EH (cell line): ENCODE measurements at places on chromosomes 6 and 20.
A peak's percentile ranks its signal among the peaks of the same experiment; 100 is the strongest.

GRCh38 chr20:45933266-45934045, 1.0 kb upstream of the PCIF1 start:
- DNase-seq, result peak; percentile 83

DNA sequence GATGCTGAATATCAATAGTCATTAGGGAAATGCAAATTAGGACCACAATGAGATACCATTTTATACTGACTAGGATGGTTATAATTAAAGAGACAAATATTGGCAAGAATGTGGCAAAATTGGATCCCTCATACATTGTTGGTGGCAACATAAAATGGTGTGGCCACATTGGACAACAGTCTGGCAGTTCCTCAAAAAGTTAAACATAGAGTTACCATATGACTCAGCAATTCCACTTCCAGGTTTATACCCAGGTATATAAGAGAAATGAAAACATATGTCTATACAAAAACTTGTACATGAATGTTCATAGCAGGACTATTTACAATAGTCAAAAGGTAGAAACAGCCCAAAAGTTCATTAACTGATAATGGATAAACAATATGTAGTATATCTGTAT, 2.0 kb upstream of the CRIP3 start:
- no peak for DNase-seq

DNA sequence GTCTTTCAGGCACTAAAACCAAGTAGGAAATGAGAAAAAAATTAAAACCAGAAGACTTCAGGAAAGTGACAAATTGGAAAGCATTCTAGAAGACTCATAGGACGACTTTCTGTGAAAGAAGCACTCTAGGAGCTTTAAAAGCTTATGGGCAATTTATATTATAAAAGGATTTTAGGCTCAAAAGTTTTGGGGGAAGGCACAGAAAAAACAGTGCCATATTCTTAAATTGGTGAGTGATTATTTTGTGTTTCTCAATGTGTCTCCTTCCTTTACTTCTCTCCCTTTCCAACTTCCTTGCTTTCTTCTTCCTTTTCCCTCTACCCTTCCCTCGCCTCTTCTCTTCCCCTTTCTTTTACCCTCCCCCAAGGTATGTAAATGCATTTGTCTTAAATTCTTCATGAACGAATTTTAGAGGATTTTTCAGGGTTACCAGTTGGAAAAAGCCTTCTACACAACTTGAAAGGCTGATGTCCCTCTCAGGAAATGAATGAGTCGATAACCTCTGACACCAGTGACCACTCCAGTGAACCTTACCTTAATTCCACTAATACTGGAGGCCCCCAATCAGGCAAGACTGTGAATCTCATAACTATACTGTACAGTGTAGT, 2.6 kb upstream of the LIN28B start:
- no peak for DNase-seq

DNA sequence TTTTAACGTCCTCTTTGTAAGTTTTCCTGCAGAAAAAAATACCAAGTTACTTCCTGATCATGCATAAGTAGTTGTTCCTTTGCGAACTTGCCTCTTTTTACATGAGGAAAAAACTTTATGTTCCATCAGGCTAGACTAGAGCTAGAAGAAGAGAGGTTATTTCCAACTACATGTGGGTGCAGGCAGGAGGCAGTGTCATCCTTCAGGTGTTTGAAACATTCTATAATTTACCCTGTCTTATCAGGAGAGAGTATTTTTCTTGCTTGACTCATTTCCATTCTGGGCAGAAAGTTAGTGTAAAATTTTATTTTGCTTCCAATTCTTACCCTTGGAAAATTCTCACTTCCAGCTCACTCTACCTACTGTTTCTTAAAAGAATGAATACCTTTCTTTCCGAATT, 28.5 kb upstream of the EPHA7 start:
- no peak for DNase-seq

DNA sequence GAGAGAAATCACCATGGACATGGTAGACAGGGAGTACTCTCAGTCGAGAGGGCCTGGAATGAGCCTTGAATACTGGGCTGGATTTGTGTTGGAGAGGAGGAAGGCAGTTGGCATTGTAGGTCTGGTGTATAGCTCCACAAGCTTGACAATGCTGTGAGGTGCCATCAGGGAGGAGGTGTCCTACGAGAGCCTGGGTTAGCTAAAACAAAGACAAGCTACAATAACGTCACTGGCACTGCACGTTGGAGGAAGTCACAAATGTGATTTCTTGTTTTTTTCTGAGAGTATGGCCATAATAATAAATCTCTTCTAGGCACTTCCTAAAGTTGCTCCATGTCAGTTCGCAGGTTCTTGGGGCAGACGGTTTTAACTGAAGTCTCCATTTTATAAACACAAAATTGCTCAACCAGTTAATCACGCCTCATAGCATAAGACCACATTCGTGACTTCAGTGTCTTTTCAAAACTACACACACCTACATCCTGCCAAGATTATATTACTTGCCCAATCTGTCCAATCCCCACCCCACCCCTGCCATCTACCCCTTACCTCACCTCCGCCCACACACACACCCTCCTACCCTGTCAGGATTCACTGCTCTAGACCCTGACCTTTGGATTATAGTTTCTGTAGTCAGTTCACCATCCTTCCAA, 4.4 kb upstream of the HLA-DMB start:
- DNase-seq, result no peak

- peak; percentile 11 for DNase-seq
These were observed at the start of gene PCK1 for GRCh38 chr20:57560554-57561355. Gene PCK1 (plus strand): TSS chr20:57561110. CDS start chr20:57561412, 302 bp downstream.

- DNase-seq, result no peak
These were observed 11.2 kb downstream of the PREP start for GRCh38 chr6:105391705-105392104.

GRCh38 chr20:50251992-50252511, 61.4 kb downstream of the CEBPB start:
- peak; percentile 83 for DNase-seq

DNA sequence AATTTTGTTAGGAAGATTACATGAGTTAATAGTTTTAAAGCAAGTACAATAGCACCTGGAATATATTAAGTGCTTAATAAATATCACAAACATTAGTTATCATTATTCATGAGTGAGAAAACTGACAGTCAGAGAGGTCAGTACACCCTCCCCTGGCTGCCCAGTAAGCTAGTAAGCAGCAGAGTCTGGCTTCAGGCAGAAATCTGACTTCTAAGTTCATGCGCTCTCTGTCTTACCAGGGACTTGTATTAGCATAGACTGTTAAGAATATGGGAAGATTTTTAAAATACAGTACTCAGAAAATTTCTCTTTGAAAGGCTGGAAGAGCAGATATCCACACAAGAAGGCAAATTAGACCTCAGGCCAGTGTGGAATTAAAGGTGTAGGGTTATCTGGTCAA, 40.8 kb downstream of the BCAS1 start:
- no peak for DNase-seq

- DNase-seq, result no peak
These were observed 204.6 kb downstream of the NKAIN2 start for GRCh38 chr6:124008000-124008987.

- no peak for DNase-seq
These were observed 26.2 kb downstream of the MOCS1 start for GRCh38 chr6:39907871-39908575.

GRCh38 chr6:69284176-69284730, 512.6 kb downstream of the LMBRD1 start:
- DNase-seq, result no peak

GRCh38 chr20:57400231-57400701, 9.1 kb downstream of the RBM38 start:
- DNase-seq, result no peak

GRCh38 chr20:7392542-7393206, 547.6 kb downstream of the HAO1 start:
- DNase-seq, result peak; percentile 1

- no peak for DNase-seq
These were observed 25.7 kb upstream of the IRF4 start for GRCh38 chr6:365835-366234.

DNA sequence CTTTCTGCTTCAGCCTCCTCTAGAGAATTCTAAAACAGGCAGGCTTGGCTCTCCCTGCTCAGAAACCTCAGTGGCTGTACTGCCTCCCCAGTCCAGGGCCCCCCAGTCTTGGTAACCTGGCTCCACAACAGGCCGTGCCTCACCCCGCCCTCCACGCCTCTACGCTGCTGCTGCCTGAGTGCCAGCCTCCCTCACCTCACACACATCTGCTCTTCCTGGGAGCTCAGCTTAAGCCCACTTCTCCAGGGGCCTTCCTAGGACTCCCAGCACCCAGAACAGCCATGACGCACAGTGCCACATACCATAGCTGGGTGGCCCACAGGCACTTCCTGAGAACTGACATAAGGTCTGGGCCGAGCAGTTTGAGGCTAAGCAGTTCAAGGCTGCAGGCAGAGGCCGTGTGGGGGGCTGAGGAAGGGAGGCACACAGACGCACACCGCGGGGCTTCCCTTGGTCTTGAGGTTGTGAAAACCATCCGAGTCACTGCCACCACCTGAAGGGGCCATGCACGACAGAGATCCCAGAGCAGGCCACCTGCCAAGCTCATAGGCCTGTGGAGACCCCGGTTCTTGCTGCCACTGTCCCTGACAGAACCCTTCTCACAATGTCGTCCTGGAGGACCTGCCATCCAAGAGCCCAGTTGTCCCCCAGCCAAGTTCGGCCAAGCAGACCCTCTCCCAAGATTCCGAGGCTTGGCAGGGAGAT, 42.6 kb downstream of the DSTN start:
- peak; percentile 90 for DNase-seq

GRCh38 chr6:164856138-164856537, 453.3 kb downstream of the C6orf118 start:
- no peak for DNase-seq

DNA sequence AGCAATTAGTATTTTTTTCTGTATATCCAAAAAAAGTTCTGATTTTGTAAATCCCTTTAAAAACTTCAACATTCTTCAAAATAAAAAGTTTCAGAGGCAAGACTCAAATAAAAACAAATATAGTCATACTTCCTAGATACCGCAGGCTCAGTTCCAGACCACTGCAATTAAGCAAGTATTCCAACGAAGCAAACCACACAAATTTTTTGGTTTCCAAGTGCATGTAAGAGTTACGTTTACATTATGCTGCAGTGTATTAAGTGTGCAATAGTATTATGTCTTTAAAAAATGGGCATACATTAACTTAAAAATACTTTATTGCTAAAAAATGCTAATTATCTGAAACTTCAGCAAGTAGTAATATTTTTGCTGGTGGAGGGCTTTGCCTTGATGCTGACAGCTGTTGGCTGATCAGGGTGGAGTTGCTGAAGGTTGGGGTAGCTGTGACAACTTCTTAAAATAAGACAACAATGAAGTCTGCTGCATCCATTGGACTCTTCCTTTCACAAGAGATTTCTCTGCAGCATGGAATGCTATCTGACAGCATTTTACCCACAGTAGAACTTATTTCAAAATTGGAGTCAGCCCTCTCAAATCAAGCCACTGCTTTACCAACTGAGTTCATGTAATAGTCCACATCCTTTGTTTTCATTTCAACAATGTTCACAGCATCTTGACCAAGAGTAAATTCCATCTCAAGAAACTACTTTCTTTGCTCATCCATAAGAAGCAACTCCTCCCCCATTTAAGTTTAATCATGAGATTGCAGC, 46.0 kb downstream of the PHIP start:
- DNase-seq, result peak; percentile 82

- DNase-seq, result no peak
These were observed 416.0 kb upstream of the SPTLC3 start for GRCh38 chr20:12592756-12593155.

- peak; percentile 13 for DNase-seq
These were observed 686 bp downstream of the TMEM170B start for GRCh38 chr6:11538052-11538818.

- DNase-seq, result no peak
These were observed 579 bp upstream of the BPHL start for GRCh38 chr6:3117912-3118352.

- peak; percentile 89 for DNase-seq
These were observed 16.0 kb downstream of the KIF13A start for GRCh38 chr6:17971128-17972073.

GRCh38 chr6:15879371-15880261, 216.8 kb upstream of the DTNBP1 start:
- peak; percentile 58 for DNase-seq

DNA sequence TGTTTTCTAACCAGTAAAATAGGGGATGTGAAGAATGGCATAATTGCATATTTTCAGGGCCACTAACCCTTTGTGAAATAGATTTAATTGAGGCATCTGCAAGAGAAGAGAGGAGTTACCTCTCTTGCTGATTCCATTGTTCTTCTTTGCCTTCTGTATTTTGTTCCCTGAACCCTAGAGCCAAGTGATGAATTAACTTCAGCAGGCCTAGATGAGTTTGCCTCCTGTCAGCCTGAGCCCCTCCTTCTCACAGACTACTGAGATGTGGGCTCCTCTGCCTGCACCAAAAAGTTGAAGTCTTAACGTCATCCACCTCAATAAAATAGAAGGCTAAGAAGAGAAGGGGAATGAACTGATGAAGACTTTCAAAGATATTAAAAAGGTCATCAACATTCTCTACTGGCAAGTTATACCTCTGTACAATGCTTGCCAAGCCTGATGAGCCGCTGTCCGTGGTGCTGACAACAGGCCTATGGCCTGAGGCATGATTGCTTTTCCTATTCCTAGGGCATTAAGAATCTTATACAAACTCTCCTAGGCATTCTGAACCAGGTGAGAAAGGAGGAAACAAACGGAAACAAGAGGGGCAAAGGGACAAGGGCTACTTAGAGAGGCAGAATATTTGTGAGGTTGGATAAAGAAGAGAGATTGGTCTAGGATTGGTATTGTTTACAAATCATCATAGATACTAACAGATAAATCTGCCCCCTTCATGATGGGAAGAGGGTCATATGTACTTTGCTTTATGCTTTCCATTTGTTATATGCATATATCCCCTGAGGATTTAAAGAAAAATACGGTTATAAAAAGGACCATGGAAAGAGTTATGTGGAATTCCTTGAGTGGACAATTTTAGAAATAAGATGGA, 46.8 kb downstream of the CD24 start:
- DNase-seq, result peak; percentile 47

GRCh38 chr6:150177952-150178520, 35.2 kb downstream of the PPP1R14C start:
- DNase-seq, result peak; percentile 10

- no peak for DNase-seq
These were observed 34.5 kb upstream of the MAS1L start for GRCh38 chr6:29522227-29522626.

- no peak for DNase-seq
These were observed 33.5 kb downstream of the BCL2L1 start for GRCh38 chr20:31689141-31689540.

DNA sequence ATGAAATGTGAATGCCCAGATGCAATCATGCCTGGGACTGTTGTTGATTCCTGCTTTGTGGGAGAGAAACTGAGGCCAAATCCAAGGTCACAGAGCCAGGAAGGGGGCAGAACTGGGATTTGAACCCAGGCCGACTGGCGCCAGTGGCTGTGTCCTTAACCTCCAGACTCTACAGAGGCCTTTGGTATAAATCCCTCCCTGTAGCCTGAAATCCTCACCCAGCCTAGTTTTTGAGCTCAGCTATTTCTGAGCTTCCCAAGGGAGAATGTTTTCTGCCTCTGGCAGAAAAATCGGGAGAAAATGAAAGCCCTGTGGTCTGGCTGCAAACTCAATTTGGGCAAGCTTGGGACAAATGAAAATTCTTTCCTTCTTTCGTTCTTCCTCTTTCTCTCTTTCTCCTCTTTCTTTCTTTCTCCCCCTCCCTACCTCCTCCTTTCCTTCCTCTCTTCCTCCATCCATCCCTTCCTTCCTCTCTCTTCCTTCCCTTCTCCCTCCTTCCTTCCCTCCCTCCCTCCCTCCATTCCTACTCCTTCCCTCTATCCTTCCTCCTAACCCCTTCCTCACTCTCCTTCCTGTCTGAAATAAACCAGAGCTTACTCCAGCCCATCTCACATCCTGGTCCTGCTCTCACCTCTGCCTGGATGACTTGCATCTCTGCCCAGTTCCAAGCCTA, 34.9 kb downstream of the SNAI1 start:
- DNase-seq, result no peak

GRCh38 chr6:8155259-8156012, 53.1 kb upstream of the EEF1E1 start:
- no peak for DNase-seq
